ENCODE measurements at places on chromosomes 2 and 18.

- DNase-seq = no peak
Measured at GRCh38 chr2:224009605-224010315, 29.3 kb downstream of the SERPINE2 start.

DNA sequence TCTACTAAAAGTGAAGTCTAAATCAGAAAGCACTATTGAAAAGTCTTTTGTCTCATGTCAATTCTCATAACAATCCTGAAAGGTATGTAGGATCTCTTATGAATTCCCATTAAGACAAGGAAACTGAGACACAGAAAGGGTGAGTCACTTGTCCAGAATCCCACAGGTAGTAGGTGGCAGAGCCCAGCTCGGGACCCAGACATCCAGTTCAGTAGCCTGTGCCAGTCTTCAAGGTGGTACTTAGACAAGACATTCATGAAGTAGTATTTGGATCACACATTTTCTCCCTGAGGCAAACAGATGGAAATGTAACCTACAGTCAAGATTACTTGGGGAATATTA lies 14.8 kb upstream of the PARD3B start:
- no peak for DNase-seq

GRCh38 chr2:128342550-128342949 lies 23.9 kb upstream of the HS6ST1 start:
- no peak for DNase-seq

- DNase-seq = no peak
Measured at GRCh38 chr18:51953521-51953920, 386.5 kb upstream of the DCC start.

DNA sequence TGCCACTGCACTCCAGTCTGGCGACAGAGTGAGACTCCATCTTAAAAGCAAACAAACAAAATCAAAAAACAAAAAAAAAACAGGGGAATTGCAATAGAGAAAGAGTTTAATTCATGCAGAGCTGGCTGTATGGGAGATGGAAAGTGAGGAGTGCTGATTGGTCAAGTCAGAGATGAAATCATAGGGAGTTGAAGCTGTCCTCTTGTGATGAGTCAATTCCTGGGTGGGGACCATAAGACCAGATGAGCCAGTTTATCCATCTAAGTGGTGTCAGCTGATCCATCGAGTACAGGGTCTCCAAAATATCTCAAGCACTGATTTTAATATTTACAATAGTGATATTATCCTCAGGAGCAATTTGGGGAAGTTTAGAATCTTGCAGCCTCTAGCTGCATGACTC lies 45.3 kb downstream of the FRZB start:
- no peak for DNase-seq

DNA sequence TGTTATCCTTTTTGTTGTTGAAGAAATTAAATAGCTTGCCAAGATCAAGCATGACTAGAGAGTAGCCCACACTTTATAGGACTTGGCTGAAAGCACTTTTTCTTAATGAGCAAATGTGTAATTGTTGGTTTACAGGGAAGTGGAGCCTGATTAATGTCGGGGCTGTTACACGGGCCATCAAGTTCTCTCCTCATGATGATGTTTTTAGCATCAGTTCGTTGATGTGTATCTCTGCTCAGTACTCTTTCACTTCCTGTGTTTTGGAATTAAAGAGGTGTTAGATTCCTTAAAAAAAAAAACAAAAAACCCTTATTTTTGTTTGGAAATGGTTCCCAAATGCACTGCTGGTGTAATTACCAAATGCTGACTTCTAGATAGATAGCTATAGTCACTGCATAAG lies 114.2 kb downstream of the PTPRM start:
- no peak for DNase-seq

DNA sequence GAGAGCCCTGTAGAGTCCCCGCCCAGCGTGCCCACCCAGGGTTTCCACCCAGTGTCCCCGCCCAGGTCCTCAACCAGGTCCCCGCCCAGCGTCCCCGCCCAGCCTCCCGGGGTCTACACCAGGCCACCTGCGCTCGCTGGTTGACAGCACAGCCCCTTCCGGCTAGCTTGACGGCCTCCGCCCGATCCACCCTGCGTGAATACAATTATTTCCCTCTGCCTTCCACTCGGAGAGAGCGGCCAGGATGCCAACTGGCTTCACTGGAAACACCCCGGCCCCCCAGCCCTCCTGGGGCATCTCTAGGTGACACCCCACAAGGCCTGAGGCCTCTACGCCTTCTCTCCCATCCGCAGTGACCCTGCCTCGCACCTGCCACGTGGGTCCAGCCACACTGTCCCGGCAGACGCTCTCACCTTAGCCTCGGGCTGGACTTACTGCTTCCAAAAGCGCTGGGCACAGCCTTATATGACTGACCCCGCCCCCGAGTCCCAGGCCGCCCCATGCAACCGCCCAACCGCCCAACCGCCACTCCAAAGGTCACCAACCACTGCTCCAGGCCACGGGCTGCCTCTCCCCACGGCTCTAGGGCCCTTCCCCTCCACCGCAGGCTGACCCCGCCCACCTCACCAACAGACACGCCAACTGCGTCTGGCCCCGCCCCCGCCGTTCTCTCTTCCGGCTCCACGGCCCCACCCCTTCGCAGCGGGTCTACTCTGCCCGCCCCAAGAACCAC lies 188.1 kb downstream of the LAMA1 start:
- DNase-seq = no peak

DNA sequence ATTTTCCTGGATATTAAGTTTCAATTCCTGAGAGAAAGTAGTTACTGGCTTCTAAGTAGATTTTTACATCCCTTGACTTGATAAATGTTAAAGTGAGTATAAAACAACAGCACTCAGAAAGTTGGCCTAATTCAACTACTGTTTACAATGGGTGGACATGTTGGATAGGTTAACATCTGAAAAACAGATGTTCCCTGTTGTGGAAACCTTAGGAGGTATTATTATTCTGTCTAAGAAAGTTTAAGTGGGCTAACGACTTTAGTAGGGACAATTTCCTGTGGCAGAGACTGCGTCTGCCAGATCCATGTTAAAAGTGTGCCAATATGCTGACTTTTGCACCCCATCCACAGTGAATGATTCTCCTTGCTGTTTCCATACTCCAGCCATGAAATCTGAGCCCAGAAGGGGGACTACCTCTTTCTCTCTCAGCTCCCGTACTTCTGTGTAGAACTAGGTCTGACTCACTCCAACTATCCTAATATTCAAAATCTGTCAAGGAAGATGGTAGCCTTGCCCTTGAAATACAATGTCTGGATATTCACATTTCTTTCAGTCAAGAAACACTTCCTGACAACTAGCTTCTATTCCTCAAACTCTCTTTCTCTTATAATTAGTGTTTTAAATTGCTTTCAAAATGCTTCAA lies 327.5 kb upstream of the HNRNPA3 start:
- DNase-seq = no peak

DNA sequence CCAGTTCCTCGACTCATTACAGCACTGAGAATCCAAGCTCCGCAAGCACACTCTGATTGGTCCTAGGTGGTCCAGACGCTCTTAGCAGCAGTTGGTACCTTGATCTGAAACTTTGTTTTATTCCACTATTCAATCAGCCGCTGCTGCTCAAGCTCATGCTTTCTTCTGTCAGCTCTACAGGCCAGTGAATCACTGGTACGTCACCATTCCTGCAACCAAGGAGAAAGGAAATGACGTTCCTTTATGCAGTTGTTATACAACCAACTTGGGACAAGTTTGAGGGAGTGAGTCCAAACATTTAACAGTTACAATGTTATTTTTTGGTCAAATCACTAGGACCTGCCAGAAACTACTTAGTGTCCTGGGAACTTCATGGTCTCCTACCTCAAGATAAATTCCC lies 398.8 kb upstream of the TMEFF2 start:
- DNase-seq = no peak

- DNase-seq = no peak
Measured at GRCh38 chr2:159379181-159379580, 92.7 kb upstream of the WDSUB1 start.

GRCh38 chr2:74242354-74243071 lies 44.1 kb downstream of the MTHFD2 start:
- no peak for DNase-seq

DNA sequence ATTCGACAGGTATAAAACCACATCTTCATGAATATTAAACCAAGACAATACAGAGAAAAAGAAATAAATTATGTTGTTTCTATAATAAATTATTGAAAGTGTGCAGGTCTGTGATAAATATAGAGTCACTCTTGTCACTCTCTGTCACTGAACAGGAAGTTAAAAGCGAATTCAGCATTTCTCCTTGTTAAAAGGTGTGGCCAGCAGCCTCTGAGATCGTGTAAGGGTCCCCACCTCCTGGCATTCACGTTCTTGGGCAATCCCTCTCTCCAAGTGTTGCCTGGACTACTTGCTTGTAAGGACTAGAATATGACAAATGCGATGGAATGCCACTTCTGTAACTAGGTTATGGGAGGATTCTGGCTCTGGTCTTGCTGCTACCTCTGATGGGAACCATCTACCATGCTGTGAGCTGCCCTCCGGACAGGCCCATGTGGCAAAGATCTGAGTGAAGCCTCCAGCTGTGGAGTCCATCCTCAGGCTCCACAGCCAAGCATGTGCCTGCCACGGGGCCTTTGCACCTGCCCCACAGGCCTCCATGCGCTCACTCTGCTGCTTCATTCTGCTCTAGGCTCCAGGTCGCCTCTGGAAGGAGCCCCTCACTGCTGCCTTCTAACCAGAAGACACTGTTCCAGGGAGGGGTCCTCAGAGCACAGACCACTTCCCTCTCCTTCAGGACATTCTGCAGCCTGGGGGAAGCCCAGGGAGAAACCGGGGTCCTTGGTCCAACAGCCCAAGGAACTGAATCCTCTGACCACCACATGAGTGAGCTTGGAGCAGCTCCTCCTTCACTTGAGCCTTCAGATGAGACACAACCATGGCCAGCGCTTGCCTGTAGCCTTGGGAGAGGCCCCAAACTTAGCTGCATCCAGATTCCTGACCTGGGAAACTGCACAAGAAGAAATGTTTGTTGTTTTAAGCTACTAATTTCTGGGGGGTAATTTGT lies 202.9 kb upstream of the HDAC4 start:
- DNase-seq = no peak

DNA sequence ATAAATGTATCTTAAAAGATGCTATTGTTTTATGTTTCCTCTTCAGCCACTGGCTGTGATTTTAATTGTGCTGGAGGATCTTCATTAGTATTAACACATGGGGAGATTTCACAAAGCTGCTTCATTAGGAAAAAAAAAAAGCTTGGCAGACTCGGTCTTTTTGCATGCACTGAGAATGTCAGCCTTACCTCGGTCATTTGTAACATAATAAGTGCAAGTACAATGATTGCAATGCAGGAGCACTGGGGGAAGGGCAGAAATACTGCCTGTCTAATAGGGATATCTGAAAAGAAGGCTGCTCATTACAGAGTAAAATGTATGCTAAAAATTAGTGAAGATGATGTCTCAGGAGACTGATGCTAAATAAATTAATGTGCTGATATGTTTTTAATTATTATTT lies 1.3 kb upstream of the BAZ2B start:
- DNase-seq = no peak

All from stimulated activated CD4-positive, alpha-beta T cell treated with anti-CD3 and anti-CD28 coated beads, TNF-alpha, amount 100 ng/mL, for 48 hours (primary cell).